ENCODE measurements at places on chromosomes 4 and X. TPM values are rescaled to one million over a fixed set of nuclear protein-coding genes. Genes with fewer than 3 reads are reported as not detected.

DNA sequence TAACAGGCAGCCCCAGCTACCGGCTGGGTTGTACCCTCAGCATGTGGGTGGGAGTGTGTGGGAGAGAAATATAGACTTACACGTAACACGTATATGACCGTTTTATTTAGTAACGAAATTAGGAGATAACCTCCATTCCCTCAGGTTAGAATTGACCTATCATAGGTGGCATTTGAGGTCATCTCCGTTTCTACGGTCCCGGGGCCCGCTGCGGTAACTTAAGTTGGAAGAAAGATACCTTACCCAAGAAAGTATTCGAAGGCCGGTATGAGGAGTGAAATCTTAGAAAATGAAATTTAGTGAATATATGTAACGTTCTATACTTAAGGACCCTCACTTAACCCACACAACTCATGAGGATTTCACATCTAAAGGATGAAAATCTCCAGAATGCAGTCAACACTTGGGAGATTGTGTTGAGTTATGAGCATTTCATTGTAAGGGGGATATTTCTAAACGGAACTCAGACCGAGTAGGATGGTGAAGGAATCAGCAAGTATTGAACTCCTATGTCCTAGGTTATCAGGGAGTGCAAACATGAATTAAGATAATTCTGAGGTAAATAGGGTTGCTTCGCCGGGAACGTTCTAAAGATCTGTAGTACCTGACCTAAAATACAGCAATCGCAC is 891 bp downstream of the CISD2 start:
- peaks cover 6% of the 10 kb centered on the region for H3K4me1 ChIP-seq
- H3K27ac ChIP-seq, result peak overlapping the region; percentile 90
- no peak for DNase-seq
- peak overlapping the region; percentile 85 for H3K4me3 ChIP-seq
- H3K36me3 ChIP-seq, result no peaks in the 10 kb centered on the region

GRCh38 chr4:26204249-26204825 is 116.5 kb upstream of the RBPJ start:
- no peak overlapping the region for H3K27ac ChIP-seq
- H3K4me1 ChIP-seq, result peaks cover 11% of the 10 kb centered on the region
- no peak for DNase-seq
- no peak overlapping the region for H3K4me3 ChIP-seq
- no peaks in the 10 kb centered on the region for H3K36me3 ChIP-seq

GRCh38 chr4:7659429-7660175 is 224.9 kb upstream of the PSAPL1 start:
- peaks cover 23% of the 10 kb centered on the region for H3K4me1 ChIP-seq
- no peak for DNase-seq
- H3K27ac ChIP-seq, result no peak overlapping the region
- H3K4me3 ChIP-seq, result no peak overlapping the region
- no peaks in the 10 kb centered on the region for H3K36me3 ChIP-seq
- H3K27me3 ChIP-seq, result peaks cover 3% of the 10 kb centered on the region

- H3K27me3 ChIP-seq, result no peaks in the 10 kb centered on the region
- H3K4me1 ChIP-seq, result no peaks in the 10 kb centered on the region
- H3K36me3 ChIP-seq, result no peaks in the 10 kb centered on the region
- H3K27ac ChIP-seq, result no peak overlapping the region
- no peak overlapping the region for H3K4me3 ChIP-seq
Measured at GRCh38 chrX:132592880-132593279, 104.0 kb upstream of the MBNL3 start.

Gene TRPC5OS
- total RNA-seq, result not detected

Gene SPANXN4
- not detected for total RNA-seq

GRCh38 chr4:828641-829271 is 2.8 kb upstream of the CPLX1 start:
- peaks cover 27% of the 10 kb centered on the region for H3K27me3 ChIP-seq
- H3K27ac ChIP-seq, result no peak overlapping the region

GRCh38 chr4:8906991-8907595 is 35.5 kb upstream of the HMX1 start:
- H3K36me3 ChIP-seq, result no peaks in the 10 kb centered on the region
- no peak overlapping the region for H3K4me3 ChIP-seq
- H3K27ac ChIP-seq, result no peak overlapping the region
- DNase-seq, result no peak
- H3K27me3 ChIP-seq, result no peaks in the 10 kb centered on the region
- H3K4me1 ChIP-seq, result no peaks in the 10 kb centered on the region

- no peaks in the 10 kb centered on the region for H3K36me3 ChIP-seq
- DNase-seq, result no peak
- no peak overlapping the region for H3K27ac ChIP-seq
Measured at GRCh38 chrX:113275804-113276203, 435.2 kb upstream of the AMOT start.

DNA sequence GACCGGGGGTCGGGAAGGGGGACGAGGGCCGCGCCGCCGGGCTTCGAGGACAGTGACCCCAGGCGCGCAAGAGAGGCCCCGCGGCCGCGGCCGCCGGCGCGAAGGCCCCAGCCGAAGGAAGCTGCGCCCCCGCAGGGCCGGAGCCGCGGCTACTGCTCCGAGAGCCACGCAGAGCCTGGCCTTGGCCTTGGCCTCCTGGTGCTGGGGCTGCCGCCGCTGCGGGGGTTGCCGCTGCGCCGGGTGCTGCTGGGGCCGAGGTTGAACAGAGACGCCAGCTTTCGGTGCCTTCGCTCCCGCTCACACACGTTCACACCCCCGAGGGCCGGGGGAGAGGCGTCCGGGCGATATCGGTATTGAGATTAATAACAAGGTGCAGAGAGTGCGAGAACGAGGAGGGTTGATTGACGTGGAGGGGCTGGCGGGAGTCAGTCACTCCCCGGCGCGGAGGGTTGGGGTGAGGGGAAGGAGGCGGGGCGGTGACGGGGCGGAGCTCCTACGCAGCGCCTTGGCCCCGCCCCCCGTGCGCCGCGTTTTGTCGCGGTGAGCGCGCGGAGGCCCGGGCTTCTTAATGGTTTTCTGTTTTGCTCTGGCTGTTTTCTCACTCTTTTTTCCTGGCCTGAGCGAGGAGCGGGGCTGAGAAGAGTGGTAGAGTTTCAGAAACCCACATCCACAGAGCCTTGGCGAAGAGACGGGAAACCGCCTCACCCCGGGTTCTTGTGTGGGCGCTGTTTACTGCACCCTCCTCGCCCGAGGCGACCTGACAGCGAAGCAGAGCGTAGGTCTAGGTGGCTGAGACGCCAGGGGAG is 878 bp upstream of the CNOT6L start:
- peak overlapping the region; percentile 83 for H3K4me3 ChIP-seq
- H3K27ac ChIP-seq, result peak overlapping the region; percentile 90
- peaks cover 16% of the 10 kb centered on the region for H3K4me1 ChIP-seq
- no peaks in the 10 kb centered on the region for H3K27me3 ChIP-seq
- H3K36me3 ChIP-seq, result no peaks in the 10 kb centered on the region
